ENCODE measurements at places on chromosomes 12 and 14.

DNA sequence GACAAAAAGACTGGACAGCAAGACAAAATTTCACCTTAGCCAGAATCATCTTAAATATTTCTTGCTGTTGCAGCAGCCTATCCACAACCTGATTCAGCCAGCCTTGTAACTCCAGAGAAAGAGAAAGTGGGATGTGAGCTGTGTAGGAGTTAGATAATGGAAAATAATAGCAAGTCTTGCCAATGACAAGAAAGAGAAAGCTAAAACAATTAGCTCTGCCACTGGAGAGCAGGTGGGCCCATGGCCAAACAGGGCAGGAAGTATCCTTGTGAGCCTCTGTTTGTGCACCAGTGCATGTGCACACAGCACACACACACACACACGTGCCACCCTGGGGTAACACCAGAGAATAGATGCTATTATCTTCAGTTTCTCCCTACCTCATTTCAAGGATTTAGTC is 106.0 kb upstream of the CCDC196 start:
- no peak for DNase-seq

- no peak for DNase-seq
Measured at GRCh38 chr14:34465069-34465859, 3.2 kb upstream of the SPTSSA start.

DNA sequence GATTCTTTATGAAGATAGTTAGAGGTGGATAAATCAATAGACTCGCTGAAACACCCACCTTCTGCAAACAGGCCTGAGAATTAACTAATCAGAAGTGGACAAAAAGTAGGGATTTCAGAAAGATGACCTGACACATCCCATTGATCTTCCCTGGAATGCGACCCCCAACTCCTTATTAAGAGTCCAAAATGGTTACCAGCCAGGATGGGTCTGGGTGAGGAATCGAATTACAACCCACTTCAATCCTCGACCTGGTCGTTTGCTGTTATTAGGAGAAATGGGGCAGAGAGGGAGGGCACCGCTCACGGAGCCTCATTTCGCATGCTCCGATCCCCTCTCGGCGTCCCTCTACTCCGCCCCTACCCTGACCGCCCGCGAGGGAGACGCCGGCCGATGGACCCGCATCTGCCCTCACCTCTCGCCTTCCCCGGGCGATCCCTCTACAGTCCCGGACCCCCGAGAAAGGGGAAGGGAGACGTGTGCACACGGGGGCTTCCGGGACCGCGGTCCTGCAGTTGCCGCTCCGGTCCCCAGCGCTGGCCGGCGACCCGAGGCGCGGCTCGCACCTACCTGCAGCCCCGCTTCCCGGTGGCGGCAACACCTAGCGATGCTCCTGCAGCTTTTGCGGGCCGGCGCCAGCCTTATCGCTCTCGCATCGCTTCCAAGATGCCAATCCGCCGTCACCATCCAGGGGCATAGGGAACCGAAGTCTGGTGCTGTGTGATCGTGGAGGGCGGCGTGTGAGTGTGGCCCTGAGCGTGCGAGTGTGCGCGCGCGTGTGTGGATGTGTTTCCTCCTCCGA is 69.3 kb upstream of the USP15 start:
- no peak for DNase-seq

DNA sequence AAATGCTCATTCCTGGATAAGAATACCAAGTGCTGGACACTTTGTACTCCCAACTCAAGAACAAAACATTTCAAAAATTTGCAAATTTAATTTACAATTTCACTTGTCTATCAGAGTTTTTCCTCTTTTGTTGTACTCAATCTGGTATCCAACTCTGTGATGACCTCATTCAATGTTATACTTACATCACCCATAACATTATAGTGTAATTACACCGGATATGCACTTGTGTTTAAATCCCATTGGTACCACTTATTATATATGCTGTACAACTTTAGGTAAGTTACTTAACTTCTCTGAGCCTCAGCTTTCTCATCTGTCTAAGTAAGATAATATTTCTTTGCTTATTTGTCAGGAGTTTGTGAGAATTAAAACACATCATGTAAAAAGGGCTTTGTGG is 76.6 kb upstream of the KCNJ8 start:
- no peak for DNase-seq

DNA sequence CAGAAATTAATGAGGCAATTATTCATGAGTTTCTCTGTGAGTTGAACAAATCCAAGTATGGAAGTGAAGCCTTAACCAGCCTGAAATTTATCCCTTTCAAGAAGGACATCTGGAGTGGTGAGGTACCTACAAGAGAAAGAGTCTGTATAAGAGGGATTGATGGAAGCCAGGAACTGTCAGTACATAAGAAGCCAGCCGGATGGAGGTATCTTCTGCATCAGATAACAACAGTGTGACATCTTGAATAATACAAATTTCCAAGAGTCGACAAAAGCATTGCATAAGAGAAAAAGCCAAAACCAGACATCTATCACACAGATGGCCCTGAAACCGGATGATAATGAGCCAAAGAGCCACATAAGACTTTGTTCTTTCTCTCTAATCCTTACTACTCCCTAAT is 781.2 kb downstream of the FLRT2 start:
- DNase-seq, result no peak
